ENCODE measurements at places on chromosomes 1 and 21. TPM values are rescaled to one million over a fixed set of nuclear protein-coding genes. Genes with fewer than 3 reads are reported as not detected.
A peak's percentile ranks its signal among the peaks of the same experiment; 100 is the strongest.

DNA sequence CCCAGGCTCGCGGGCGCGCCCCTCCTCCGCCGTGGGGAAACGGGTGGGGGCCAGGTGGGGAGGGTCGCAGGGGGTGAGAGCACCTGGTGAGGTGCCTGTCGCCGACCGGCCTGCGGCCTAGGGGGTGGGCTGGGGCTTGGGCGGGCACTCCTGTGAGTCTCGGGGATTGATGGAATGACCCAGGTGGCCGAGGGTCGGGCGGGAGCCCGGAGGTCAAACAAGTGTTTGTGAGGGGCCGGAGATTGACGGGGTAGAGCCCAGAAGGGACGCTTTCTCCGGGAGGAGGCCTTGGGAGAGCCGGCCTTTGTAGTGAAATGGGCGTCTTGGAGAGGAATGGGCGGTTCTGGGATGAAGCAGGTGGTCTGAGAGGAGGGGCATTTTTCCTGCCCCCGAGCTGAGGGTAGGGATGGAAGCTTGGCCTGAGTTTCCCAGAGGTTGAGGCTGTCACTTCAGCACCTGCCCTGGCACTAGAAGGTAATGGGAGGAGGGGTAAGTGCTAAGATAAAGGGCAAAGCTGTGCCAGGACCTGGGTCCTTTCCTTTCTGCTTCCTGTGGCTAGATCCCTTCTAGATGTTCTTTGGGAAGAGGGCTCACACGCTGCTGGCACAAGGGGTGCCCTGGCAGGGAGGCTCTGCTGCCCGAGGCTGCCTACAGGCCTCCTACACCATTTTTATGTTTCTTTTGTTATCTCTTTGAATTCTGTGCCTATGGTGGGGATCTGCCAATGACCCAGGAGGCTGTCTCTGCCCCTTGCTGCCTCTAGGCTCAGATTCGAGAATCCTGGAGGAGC, 56.1 kb downstream of the NDUFS5 start:
- no peak for DNase-seq

DNA sequence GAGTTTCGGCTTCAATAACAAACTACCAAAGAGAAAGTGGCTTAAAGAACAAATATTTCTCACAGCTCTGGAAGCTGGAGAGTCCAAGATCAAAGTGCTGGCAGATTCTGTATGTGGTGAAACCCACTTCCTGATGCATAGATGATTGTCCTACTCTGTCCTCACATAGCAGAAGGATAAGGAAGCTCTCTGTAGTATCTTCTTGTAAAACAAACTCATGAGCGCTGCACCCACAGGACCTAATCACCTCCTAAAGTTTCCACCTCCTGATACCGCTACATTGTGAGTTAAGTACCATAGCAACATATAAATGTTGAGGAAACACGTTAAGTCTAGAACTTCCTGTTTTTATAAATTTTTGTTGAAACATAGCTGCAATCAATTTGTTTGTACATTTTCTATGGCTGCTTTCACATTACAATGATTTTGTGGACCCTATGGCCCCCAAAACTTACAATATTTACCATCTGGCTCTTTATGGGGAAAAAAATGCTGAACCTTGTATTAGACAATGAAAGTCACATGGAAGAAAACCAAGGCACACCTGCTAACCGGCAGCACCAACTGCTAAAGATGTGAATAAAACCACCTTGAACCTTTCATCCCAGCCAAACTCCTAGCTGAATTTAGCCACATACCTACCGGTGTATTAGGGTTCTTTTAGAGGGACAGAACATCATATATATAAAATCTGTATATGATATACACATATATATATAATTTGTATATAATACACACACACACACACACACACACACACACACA, 1423.4 kb downstream of the NCAM2 start:
- no peak for DNase-seq

DNA sequence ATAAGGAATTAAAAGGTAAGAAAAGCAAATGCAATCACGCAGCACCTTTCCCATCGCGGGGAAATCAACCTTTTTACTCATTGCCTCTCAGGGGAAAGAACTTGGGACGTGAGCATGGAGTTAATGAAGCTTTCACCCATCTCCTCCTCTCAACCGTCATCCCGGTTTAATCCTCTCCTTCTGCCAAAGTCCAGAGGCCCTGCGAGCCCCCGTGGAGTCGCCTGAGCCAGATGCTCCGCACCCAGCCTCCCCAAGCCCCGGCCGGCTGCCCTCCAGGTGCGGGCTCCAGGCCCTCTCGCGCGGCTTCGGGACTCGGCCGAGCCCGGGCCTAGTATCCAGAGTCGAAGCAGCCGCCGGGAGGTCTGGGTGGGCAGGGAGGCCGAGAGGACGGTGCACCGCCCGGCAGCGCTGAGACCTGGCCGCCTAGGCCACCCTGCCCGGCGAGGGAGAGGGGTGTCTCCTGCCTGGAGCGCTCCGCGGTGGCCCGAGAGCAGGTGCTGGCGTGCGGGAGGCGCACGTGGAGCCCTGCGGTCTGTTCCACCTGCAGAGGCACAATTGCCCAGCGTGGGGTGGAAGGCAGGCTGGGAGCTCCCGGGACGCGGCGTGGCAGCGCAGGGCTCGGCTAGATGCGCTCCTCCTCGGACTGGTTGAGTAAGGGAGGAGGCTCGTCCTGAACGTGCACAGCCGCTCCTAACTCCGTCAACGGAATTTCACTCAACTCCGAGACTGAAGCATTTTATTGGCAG, 218.5 kb downstream of the SDCCAG8 start:
- DNase-seq, result no peak

DNA sequence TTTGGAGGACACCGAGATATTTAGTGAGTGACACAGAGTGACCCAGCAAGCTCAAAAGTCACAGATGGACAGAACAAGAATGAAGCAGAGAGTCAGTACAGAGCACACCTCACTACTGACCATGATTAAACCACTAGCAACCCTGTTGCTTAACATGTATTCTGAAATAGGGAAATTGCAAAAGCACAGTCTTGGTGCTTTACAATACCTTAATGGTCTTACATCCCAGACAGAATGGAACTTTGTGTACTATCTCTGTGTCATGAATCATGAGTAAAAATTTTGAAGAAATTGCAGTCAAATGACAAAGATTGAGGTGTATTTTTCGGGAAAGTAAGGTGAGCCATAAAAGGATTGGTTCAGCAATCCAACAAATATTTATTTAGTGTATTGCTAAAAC, 2.7 kb upstream of the SAMSN1 start:
- DNase-seq, result no peak

DNA sequence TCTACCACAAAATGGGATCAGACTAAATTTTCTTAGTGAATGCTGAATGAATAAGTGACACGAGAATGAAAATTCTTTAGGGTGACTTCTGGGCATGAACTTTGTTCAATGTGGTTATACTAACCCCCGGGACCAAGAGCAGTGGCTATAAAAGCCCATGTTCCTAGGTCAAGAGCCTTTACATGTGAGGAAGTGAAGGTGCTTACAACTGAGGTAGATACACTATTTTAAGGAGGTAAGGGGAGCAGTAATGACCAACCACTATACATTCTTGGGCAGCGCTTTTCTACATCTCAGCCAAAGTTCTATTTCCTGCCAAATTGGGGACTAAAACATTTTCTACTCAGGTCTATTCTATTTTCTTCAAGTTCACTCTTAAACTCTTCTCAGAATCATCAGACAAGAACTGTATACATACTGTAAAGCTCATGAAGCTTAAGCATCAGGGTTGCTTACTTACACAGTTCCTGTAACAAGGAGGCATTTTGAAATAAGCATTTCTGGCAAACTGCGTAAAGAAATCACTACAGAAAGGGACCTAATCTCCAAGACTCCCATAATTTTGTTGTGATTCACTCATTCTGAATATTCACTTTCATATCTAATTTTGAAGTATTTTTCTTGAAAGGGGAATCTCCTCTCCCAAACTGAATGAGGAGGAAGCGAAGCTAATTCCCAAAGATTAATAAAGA, 8.5 kb upstream of the ARHGAP29 start:
- DNase-seq, result no peak

DNA sequence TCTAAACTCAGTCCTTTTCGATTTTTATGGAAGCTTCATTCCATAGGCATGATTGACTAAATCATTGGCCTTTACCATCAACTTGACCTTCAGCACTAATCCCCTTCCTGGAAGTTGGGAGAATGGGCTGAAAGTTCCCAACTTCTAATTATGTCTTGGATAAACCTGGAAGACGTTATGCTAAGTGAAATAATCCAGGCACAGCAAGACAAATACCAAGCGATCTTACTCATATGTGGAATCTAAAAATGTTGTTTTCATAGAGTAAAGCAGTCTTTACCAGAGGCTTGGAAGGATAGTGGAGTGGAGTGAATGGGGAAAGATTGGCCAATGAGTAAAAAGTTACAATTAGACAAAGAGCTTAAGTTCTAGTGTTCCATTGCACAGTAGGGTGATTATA, 1453.2 kb downstream of the PLA2G4A start:
- no peak for DNase-seq

WNT3A gene
- not detected for total RNA-seq

GRCh38 chr1:160219062-160219929, 14.1 kb downstream of the PEA15 start:
- peak; percentile 81 for DNase-seq

GRCh38 chr1:145912128-145912641, 2.3 kb upstream of the ITGA10 start:
- no peak for DNase-seq

- no peak for DNase-seq
Observed at GRCh38 chr1:158800526-158800925, 19.5 kb upstream of the OR6N2 start.

GRCh38 chr1:114111731-114112641, 41.7 kb downstream of the SYT6 start:
- DNase-seq, result no peak

RNU1-4 gene
- under 0.01 TPM for total RNA-seq

LMX1A gene
- 0.49 TPM for total RNA-seq

DNA sequence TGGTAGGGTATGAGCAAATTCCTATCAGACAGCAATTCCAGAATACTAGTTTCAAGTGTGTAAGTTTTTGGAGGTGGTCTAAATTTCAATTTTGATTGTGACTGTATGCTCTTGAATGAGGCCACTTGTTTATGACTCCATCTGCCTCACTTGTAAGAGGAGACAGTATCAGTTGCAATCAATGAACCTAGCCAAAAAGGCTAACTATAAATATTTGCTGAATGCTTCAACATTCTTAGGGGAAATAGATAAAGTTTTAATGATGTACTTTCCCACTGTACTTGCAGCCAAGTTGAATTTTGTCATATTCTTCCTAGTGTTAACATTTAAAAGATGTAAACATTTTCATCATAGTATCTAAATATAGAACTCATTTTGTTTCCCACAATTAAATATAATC, 32.1 kb upstream of the RWDD3 start:
- no peak for DNase-seq

DNA sequence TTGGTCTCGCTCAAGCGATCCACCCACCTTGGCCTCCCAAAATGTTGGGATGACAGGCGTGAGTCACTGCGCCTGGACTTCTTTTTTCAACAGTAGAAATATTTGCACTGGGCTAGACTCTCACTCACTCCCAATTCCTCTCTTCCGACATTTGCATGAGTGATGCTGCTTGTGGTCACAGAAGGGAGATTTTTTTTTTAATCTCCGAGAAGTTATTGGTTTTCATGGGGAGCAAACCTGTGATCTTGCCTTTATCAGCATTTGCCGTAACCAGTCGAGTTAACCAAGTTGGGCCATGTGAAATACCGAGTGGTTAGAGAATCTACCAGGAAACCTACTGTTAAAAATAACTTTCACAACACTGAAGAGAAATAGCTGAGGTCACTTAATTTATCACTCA, 21.1 kb downstream of the ERG start:
- no peak for DNase-seq

DNA sequence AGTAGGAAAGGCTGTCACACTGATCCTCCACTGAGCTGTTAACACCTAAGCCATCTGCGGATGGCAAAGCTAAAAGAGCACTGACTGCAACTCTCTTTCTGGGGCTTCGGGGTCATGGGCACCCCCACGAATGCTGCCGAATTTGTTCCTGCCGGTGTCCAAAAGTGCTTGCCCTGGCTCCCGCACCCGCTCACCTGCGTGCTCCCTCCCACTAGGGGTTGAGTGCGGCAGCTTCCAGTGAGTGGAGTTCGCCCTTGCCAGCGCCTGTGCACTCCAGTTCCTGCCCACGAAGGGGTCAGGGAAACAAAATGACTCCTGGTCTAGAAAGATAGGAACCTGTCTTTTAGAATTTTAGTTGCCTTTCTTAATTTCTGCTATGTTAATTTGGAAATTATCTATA, 78.7 kb downstream of the IFI44 start:
- no peak for DNase-seq

GRCh38 chr1:11611638-11612327, 42.4 kb downstream of the FBXO2 start:
- no peak for DNase-seq

MAP10 gene
- total RNA-seq, result 2.9 TPM

ZDHHC18 gene
- total RNA-seq, result 7.5 TPM

GRCh38 chr1:1985375-1986050, 18.1 kb downstream of the CFAP74 start:
- DNase-seq, result no peak

PCP4L1 gene
- 15.2 TPM for total RNA-seq

DNA sequence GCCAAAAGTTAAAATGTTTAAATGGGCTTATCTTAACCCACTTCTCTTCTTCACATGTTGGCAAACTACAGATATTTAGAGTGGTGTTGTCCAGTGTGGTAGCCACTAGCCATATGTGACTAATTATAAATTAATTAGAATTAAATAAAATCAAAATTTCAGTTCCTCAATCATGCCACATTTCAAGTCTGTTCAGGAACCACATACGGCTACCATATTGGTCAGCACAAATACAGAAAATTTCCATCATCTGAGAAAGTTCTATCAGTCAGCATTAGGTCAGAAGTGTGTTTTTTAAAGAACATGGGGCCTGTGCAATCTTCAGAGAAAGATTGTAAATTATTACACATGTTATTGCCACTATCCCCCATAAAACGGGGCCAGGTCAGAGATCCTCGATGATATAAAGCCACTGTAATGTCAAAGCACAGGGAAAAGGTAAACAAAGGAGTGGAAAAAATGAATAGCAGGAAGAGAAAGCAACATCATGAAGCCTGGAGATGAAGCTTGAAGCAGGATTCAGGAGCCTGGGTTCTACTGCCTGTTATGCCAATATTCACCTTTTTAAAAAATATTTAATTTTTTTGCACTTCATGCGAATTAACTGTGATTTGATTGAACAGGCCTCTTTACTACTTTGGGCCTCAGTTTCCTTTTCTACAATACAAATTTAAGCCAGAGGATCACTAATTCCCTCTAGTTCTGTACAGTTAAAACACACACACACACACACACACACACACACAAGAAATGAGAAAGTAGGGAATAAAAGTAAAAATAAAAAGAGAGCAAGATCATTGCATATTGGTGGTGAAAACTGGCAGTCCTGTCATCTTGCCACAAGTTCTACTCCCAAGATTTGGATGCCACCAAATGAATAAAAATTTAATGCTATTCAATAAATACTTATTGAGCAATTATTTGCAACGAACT, 2.3 kb downstream of the RSBN1 start:
- DNase-seq, result no peak

MROH7 gene
- total RNA-seq, result 11.8 TPM

LORICRIN gene
- total RNA-seq, result not detected

- no peak for DNase-seq
Observed at GRCh38 chr1:100629391-100629790, 90.2 kb upstream of the VCAM1 start.

All from sigmoid colon (tissue), 7 donors.